Erythroblast (primary cell): ENCODE measurements at places on chromosomes 3 and 15.

GRCh38 chr15:25785641-25786025 lies 77.5 kb downstream of the ATP10A start:
- no peak for DNase-seq

- DNase-seq: no peak
Observed at GRCh38 chr3:134483195-134483900, 2.4 kb downstream of the ANAPC13 start.

- no peak for DNase-seq
Observed at GRCh38 chr15:58442122-58442521, 10.3 kb downstream of the LIPC start.

DNA sequence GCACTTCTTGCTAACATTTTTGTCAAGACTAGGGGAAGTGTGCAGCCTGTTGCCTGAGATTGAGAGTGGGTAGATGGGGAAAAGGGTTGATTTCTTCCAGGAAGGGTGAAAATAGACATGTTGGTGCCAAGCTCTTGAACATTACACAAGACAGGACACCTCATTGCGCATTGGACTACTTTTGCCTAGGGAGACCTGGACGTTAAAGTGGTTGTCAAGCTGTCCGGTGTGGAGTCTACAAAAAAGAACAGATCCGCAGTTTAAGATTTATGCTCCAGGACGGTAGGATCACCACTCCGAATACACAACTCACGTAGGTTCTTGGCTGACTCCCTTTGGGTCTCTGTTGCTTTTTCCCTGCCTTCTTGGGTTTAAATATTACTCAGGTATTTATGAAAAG lies 56.3 kb upstream of the LRIG1 start:
- DNase-seq: no peak

GRCh38 chr3:62109534-62109933 lies 263.8 kb downstream of the FEZF2 start:
- DNase-seq: no peak

GRCh38 chr3:176490357-176490756 lies 706.9 kb downstream of the TBL1XR1 start:
- no peak for DNase-seq

DNA sequence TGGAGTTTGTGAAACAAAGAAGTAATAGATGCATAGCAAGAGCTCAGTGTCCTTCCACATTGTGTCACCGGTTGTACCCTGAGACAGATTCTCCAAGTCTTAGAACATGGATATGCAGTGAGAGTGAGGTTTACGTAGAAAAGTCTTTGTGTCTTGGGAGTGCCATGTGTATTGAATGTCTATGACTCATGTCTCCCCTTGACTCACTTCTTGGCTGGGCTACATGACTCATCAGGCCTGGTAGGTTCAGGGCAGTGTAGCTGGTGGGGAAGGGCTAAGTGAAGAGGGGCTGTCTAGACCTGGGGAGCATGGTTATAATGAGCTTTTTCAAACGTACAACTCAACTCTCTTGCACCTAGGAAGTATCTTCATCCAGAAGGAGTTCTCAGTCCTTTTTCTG lies 167.4 kb downstream of the GAP43 start:
- no peak for DNase-seq
